ENCODE measurements at places on chromosomes 1 and 21.

GRCh38 chr1:44507490-44508396, 102.7 kb downstream of the RNF220 start:
- no peak for DNase-seq

DNA sequence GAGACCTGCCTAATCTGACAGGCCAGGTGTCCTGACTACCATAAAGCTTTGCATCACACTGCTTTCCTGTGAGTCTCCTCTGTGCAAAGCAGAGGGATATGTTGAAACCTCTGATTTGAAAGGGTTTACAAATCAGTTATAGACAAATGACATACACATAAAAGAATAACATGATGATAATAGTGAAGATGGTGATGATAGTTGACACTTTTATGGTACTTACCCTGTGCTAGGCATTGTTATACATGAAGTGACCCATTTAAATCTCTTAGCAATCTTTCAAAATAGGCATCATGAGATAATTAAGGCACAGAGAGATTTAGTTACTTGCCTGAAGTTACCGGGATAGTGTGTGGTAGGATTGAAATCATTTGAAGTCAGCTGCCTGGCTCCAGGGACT, 34.1 kb upstream of the PKN2 start:
- no peak for DNase-seq

- no peak for DNase-seq
These were observed 57.0 kb downstream of the PLEKHA6 start for GRCh38 chr1:204302769-204303168.

DNA sequence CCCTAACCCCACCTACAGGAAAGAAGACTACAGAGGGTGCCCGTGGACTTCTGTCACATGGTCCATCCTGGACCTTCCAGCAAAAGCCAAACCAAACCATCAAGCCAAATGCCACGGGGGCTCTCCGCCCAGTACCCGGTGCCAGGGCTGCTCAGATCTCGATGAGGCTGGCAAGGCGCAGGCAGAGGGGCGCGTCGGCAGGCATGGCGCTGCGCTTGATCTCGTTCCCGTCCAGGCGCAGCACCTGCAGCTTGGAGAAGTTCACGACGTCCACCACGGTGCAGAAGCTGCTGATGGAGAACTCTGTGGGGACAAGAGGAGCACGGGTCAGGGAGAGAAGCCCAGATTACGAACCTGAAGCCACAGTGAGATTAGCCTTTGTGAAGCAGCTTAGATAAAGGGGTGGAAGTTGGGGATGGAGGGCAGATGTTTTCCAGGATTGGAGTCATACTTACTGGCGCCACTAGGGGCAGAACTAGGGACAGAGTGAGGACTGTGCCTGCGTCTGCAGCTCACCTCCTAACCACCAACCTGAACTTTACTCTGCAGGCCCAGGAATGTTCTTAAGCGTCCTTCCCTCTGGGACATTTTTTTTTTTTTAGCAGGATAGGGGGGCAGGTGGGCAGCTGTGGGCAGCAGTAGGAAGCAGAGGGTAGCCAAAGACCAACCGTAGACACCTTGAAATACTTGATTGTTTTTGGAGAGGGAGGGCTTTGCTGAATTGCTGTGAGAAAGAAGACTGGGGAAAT, 8.6 kb downstream of the FMOD start:
- DNase-seq, result peak; percentile 77

DNA sequence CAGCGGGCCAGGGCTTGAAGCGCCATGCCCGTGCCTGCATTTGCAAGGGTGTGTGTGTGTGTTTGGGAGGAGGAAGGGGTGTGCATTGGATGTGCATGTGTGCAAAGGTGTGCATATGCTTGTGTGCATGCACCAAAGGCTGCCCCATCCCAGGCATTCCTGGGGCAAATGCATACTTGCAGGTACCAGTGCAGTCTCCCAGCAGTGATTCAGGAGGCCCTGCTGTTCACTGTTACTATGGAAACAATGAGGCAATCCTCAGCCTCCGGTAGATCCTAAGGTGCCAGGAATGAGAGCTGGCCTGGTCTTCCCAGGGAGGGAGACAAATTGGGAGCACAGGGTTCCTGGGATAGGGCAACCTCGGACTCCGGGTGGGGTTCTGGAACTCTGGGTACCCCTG, 7.5 kb upstream of the FNDC5 start:
- no peak for DNase-seq

- peak; percentile 77 for DNase-seq
These were observed 9.2 kb downstream of the FCMR start for GRCh38 chr1:206912445-206913095.

DNA sequence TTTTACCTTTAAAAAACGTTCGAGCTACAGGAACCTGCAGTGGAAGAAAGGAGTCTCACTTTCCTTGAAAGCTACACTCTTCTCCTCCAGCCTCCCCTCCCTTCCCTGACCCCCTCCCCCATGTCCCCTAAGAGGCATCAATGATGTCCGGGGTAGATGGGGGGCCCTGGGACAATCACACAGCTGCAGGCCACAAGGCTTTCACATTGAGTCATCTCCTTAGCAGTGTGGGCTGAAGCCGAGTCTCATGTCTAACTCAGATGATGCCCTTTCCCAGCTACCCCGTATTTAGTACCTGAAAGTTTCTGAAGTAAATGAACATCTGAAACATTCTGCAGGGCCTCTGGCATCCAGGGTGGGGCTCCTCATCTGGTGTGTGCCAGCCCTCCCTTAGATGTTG, 6.3 kb upstream of the GPR25 start:
- DNase-seq, result peak; percentile 43

GRCh38 chr1:99636647-99637175, 9.2 kb upstream of the PALMD start:
- DNase-seq, result no peak

GRCh38 chr1:181592255-181592859, 109.0 kb downstream of the CACNA1E start:
- no peak for DNase-seq

DNA sequence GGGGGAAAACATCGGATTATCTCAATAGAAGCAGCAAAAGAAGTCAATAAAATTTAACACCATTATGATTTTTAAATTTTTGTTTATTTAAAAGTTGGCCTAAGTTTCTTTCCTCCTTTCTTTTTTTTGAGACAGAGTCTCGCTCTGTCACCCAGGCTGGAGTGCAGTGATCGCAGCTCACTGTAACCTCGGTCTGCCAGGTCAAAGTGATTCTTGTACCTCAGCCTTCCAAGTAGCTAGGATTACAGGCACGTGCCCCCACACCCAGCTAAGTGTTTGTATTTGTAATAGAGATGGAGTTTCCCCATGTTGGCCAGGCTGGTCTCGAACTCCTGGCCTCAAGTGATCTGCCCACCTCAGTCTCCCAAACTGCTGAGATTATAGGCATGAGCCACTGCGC, 20.9 kb downstream of the SLC2A5 start:
- no peak for DNase-seq

DNA sequence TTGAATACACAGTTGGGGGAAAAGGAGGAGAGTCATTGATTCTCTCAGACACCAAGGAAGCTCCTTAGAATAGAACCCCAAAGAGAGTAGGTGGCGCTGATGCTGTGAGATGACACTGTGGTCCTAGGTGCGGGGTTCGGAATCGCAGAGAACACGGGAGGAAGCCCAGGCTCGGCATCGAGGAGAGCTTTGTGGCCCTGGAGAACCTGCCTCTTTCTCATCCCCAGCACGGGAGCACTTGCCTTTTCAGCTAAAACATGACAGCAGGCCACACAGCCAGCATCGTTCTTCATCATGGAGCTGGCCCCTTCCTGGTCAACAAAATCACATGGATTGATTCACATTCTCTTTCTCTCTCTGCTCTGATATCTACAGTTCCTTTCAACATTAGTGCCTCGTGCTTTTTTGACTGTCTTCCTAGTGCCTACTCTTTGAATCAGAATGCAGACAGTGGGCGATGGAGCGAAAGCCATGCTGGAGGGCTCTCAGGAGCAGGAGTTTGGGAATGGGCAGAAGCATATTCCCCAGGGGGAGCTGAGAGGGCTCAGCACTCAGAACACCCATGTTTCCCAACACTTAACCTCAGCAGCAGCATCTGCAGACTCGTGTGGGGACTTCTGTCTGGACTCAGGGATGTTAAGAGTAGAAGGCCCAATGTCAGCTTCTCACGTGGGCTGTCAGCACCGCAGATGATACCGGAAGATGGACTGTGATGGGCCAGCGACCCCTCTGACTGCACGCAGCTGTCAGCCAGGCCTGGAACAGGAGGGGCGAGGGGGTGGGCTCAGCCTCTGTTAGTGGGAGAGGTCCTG, 539.4 kb downstream of the KIF26B start:
- DNase-seq, result no peak

DNA sequence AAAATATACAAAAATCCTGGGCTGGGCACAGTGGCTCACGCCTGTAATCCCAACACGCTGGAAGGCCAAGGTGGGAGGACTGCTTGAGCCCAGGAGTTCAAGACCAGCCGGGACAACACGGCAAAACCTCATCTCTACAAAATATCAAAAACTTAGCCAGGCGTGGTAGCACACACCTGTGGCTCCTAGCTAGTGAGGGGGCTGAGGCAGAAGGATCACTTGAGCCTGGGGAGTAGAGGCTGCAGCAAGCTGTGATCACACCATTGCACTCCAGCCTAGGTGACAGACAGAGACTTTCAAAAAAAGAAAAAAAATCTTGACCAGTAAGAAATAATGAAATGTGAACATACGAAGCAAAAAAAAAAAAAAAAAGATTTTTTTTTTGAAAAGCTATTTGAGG, 52.1 kb downstream of the ARID4B start:
- DNase-seq, result no peak

- no peak for DNase-seq
These were observed 12.4 kb downstream of the LAMC2 start for GRCh38 chr1:183198463-183198862.

- peak; percentile 17 for DNase-seq
These were observed 14.9 kb upstream of the VPS26C start for GRCh38 chr21:37281993-37282392.

DNA sequence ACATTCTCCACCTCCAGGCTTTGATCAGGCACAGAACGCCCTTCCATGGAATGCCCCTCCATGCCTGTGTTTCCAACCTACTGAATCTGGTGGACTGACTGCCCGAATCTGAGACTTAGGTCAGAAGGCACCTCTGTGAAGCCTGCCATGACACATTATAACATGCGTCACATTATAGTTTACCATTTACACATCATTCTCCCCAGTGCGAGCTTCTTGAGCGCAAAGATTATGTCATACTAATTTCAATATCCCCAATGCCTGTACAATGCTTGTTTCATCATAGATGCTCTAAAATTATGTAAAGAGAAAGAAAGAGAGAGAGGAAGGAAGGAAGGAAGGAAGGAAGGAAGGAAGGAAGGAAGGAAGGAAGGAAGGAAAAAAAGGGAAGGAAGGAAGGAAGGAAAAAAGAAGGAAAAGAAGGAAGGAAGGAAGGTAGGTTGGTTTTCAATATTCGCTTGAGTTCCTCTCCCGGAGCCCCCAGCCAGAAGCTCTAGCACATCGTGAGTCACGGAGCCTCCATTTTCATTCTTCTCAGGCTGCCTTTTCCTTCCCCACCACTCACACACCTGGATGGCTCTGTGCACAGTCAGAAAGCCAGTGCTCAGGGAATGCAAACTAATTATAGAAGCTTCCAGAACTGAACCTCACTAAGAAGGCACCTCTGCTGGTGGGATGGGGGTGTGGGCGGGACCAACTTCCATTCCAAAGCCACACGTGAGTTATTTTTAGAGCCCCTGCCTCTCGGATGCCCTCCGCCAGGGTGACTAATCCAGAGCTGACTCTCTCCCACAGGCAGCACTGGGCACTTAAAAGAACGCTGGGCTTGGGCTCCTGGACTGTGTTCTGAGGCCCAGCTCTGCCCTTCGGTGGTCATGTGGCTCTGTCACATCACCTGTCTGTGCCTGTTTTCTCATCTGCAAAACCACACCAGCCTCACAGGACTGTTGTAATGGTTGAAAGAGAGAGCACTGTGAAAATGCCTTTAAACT, 27.4 kb downstream of the LAMB3 start:
- no peak for DNase-seq

- no peak for DNase-seq
These were observed 58.3 kb downstream of the RGS2 start for GRCh38 chr1:192867180-192867579.

- no peak for DNase-seq
These were observed 242.0 kb downstream of the PTGER3 start for GRCh38 chr1:70805641-70806040.

GRCh38 chr1:68954841-68955240, 458.0 kb upstream of the DEPDC1 start:
- no peak for DNase-seq

GRCh38 chr1:244599937-244600350, 53.0 kb upstream of the DESI2 start:
- peak; percentile 12 for DNase-seq

DNA sequence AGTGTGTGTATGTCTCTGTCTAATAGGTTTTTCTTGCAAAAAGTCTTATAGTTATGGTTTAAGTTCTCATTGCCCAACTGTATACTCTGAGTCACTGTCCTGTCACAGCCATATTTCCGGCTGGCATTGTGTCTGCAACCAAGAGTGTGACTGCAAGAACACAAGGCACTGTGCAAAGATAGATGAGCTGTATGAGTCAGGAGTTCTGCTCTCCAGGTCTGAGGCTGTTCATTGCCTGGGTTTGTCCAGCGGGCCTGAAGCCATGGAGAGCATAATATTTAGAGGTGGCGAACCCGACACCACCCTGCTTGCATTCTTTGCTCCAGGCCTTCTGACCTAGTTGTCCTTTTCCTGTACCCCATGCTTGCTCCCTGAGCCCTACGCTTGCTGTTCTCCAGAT, 50.9 kb upstream of the CNIH3 start:
- DNase-seq, result no peak

DNA sequence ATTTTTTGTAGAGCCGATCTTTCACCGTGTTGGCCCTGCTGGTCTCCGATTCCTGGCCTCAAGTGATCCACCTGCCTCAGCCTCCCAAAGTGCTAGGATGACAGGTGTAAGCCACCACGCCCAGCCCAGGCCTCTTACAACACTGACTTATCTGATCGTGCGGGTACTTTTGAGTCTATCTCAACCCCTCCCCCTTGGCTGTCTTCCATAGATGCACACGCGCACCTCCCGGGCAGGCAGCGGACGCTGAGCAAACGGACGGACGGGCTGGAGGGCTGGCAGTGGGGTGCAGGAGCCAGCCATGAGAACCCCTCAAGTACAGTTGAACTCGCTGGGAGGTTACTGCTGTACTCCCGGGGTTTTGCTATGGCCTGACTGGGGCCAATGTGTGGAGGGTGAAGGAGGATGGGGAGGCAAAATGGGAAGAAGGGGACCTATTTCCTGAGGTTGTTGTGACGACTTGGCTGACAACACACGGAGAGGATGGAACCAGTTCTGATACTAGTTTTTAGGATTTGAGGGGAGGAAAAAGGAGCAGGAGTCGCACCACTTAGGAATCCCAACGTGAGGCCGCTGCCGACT, 959 bp downstream of the CD58 start:
- DNase-seq, result peak; percentile 80

DNA sequence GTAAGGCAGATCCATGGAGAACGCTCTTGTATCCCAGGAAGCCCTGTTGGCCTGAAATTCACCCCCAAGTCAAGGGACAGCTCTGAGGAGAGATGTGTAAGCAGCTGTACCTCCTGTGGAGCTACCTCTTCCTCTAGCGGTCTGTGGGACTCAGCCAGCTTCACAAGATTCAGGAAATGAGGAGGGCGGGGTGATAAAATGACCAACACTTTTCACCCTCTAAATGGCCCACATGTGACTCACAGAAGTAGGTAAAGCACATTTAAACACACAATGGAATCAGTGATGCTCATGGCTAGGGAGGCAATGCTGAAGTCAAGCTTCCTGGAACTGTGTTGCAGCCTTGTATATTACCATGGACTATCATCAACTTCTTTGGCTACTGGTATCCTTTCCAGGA, at the start of gene SH2D1B:
TSS of gene SH2D1B (minus strand) at position 135 of the 400 bp plus-strand sequence. CDS start at position 15, 120 bp downstream.
- no peak for DNase-seq

GRCh38 chr1:214719207-214719606, 116.2 kb downstream of the CENPF start:
- DNase-seq, result no peak
